ENCODE measurements at places on chromosomes 16 and 17. TPM values are rescaled to one million over a fixed set of nuclear protein-coding genes. Genes with fewer than 3 reads are reported as not detected.

The EVI2B gene
- total RNA-seq: not detected

The CSF3 gene
- total RNA-seq: not detected

The GGT6 gene
- total RNA-seq: 0.17 TPM

The HIGD1B gene
- not detected for total RNA-seq

The LITAFD gene
- not detected for total RNA-seq

GRCh38 chr16:72590151-72590937 is 418.4 kb upstream of the PMFBP1 start:
- no peak for DNase-seq

DNA sequence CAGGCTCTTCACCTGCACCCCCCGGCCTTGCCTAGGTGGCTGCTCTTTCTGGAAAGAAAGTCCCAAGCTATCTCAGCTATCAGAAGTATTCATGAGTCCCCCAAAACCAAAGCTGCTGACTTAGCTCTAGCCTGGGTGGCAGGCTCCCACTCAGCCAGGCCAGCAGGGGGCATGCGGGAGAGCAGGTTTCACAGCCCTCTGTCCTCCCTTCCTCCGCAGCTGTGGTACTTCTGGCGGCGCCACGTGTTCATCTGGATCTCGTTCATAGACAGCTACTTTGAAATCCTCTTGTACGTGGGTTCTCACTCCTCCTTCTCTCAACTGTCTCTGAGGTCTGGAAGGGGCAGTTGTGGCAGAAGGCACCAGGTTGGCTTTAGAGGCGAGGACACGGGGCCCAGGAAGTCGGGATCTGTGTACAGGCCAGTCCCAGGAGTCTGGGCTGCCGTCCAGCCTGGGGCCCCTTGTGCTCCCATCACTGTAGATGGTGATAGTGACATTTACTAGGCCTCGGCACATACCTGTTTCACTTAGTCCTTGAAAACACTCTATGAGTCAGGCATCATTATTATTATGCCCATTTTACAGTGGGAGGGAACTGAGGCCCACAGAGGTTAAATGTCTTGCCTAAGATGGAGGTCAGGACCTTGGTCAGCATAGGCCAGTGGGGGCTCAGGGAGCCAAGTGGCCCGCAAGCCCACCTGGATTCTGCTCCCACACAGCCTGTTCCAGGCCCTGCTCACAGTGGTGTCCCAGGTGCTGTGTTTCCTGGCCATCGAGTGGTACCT is 12.9 kb downstream of the TRPV2 start:
- peak; percentile 85 for DNase-seq

DNA sequence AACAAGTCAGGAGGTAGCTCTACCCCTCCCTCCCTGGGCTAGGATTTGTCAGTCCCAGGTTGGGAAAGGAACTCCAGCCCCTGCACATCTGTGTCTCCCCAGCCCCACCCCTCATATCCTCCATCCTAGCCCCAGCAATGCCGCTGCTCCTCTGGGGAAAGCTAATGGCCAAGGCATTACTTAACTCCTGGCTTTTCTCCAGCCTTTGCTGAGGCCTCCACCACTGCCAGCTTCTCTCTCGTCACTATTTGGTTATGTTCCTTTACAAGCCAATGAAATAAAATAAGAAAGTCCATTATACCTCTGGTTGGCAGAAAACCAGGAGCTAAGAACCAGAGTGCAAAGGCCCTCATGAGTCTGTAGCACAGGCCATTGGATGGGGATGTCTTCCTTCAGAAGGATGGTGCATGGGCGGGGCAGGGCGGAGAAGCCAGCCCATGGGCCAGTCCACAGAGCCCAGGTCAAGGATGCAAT is 171.0 kb downstream of the CCDC182 start:
- no peak for DNase-seq

GRCh38 chr17:57471868-57472368 is 215.6 kb downstream of the MSI2 start:
- peak; percentile 53 for DNase-seq

GRCh38 chr17:4165301-4166010 is 22.5 kb downstream of the CYB5D2 start:
- DNase-seq: no peak

DNA sequence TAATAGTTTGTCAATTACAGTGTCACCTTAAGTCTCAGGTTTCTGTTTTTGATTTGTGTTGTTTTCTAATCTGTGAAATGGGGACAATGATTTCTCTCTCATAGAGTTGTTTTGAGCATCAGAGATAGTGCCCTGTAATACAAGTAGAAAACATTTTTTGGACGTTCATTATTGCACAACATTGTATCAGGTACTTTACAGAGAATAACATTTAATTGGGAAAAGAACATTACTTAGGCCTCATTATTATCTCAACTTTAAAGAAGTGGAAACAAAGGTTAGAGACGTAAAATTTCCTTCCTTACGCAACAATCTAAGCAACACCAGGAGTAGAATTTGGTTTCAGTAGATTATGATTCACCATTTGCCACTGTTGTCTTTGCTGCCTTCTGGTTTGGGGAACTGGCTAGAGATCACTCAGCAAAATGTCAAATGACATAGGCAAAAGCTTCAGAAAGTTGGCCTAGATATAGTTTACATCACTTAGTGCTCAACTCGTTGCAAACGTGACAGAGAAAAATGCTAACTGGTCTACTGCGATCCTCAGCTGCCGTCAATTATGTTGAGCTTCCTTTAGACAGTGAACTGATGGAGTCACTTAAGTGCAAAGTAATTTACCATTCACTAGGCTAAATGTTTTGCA is 1026.8 kb downstream of the CDH11 start:
- DNase-seq: no peak

- DNase-seq: no peak
Observed at GRCh38 chr16:17203424-17203823, 267.3 kb downstream of the XYLT1 start.

DNA sequence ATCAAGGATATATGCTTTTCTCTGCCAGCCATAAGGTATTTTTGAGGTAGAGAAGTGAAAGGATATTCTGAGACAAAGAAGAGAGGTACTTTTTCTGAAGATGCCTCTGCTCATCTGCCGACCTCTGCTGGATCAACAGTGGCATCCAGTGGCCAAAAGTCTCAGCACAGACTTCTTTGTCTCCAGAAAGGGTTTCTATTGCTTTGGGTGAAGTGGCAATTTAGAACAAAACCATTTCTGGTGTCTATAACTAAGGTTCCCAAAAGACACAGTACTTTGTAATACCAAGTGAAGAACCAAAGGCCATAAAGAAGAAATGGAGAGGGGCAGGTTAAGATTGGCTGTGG is 155.2 kb upstream of the C17orf78 start:
- peak; percentile 63 for DNase-seq

DNA sequence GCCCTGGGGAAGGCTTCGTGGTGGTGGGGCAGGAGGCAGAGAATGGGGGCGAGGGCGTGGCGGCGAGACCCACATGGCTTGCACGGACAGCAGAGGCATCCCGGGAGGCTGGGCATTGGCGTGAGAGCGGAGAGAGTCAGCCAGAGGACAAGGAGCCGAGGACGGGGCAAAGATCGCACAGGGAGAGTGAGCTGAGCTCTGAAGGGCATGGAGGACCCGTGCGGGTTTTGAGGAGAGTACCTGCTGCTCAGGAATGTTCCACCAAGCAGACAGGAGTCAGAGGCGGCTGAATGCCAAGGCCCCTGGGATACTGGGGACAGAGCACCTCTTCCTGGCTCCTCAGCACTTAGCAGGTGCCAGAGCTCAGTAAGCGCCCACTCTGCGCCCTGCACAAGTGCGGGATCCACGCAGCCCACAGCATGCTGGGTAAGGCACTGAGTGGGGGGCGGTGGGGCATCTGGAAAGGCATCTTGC is 47.8 kb downstream of the ARHGAP27 start:
- DNase-seq: peak; percentile 68

- no peak for DNase-seq
Observed at GRCh38 chr16:85417156-85417860, 195.8 kb upstream of the GSE1 start.

GRCh38 chr17:11031787-11032186 is 193.9 kb upstream of the PIRT start:
- DNase-seq: peak; percentile 83

DNA sequence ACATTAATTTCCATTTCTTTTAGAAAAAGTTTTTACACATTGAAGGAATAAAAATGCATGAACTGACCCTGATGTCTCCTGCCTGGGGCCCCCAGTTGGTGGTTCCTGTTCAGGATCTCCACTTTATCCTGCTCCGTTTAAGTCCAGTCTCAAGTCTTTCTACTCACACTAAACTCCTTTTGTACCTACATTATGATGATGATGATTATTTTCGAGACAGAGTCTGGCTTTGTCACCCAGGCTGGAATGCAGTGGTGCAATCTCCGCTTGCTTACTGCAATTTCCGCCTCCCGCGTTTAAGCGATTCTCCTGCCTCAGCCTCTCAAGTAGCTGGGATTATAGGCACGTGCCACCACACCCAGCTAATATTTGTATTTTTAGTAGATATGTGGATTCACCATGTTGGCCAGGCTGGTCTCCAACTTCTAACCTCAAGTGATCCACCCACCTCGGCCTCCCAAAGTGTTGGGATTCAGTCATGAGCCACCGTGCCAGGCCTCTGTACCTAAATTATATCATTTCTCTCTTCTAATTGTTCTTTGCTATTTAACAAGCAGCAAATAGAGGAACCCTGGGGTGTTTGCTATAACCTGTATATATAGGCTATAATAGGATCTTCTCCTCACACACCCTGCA is 2.2 kb upstream of the FOXK2 start:
- DNase-seq: no peak

DNA sequence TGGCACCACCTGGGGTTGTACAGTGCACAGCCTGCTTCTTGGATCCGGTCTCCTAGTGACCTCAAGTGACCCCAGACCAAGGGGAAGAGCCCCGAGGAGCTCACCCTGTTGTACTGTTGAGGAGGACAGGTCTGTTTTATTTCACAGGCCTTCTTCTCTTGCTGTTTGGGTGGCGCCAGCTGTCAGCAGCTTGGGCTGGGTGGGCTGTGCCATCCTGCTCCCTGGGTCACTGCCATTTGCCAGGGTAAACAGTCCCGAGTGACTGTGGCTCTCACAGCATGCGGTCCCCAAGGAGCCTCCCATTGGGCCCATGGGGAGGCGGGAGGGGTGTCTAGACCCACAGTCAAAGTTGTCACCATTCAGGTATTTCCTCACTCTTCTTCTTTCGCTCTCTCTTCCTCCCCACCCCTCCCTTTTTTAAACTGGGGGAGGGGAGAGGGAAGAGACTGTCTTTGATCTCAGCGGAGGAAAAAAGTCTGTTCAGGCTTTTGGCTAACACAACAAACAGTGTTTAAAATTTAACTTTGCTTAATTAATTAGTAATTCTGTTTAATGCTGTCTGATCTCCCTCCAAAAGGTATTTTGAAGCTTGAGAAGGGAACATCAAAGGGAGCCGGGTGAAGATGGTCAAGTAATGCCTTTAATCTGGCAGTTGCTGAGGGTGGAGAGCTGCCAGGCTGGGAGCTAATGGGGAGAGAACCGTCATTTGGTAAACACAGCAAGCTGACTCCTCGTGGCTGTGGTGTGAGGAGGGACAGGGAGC is 64.0 kb downstream of the SNX20 start:
- no peak for DNase-seq
